HS-27A (cell line): ENCODE measurements at places on chromosomes 1 and 21.

DNA sequence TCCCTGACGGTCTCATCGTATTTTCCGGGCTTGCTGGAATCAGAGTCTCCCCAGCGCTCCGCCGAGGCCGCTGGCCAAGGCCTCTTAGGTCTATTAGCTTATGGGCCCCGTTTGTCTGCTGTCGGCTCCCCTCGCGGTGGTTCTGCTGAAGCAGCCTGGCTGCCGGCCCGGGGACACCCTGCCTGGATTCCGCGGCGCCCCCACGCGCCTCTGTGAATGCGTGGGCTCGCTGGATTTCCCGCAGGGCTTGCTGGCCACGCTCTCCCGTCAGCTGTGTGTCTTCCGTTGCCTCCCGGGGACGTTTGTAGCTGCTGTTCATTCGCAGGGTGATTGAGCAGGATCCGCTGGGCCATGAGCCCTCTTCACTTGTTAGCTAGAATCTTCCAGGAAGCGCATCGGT lies 8.4 kb downstream of the LRRC3 start:
- DNase-seq: no peak

DNA sequence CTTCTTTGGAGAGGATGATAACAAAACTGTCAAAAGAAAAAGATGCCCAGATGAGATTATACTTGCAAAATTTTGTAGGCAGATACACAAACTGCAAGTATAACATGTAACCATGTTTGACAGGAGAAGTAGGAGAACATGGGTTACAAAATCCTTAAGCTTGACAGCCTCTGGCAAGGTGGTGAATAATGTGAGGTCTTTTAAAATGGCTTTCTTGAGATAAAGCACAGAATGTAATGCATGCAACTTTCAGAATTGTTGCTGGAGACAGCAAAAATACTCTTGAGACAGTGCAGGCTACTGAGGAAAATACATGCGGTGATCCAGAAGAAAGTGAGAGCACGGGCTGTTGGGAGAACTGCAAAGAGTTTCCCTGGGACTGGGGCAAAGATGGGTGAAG lies 24.7 kb downstream of the DNAJC6 start:
- no peak for DNase-seq

DNA sequence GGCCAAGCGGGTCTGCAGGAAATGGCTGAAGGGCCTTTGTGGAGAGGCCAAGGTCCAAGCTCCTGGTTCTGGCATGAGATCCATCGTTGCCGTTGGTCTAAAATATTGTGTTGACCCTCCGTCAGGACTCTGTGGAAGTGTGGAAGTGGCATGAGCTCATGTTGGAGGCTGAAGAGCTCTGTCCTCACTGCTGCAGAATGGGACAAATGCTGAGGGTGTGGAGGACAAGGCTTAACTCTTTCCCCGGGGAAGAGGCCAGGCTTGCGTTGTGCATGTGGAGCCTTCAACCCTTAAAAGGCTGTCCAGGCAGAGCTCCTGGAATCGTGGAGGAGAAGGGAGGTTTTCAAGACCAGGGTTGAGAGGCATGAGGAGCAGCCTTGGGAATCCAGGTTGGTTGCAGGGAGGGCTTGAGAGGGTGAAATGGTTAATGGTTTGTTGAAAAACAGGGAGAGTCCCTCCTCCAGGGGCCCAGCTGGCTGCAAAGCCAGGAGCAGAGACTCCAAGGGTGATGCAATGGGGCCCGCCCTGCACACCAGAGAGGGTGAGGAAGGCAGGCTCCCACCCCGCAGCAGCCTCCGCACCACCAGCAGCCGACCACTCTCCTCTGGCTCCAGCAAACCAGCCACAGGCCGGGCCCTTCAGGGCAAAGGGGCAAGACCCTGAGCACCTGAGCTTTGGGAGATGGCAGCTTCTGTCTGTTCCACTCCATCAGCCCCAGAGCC lies 6.7 kb upstream of the AHCYL1 start:
- DNase-seq: no peak

- DNase-seq: no peak
These were observed 83.9 kb upstream of the SGIP1 start for GRCh38 chr1:66450043-66450514.

GRCh38 chr21:34691390-34692032 lies 22.7 kb downstream of the CLIC6 start:
- no peak for DNase-seq

- no peak for DNase-seq
These were observed 647 bp upstream of the SPRR1A start for GRCh38 chr1:152983234-152983633.

- no peak for DNase-seq
These were observed 2.7 kb upstream of the ZNF692 start for GRCh38 chr1:248861616-248862015.

DNA sequence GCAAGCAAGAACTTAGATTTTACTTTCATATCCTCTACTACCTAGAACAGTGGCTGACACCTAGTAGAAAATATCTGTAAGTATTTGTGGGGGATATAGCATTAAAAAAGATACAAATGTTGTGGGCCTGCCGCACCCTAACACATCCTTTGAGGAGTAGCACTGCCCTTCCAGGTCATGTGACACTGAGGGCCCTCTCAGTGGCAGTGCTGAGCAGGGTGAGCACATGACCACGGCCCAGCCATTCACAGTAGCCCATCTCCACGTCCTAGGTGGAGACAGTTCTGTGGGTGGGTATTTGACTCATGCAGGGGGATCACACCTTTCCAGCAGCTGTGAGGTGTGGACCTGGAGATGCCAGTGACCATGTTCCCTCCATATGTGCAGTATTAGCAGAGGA lies 108.9 kb downstream of the OMA1 start:
- DNase-seq: no peak

- no peak for DNase-seq
These were observed 12.1 kb downstream of the FOXO6 start for GRCh38 chr1:41373373-41373772.

DNA sequence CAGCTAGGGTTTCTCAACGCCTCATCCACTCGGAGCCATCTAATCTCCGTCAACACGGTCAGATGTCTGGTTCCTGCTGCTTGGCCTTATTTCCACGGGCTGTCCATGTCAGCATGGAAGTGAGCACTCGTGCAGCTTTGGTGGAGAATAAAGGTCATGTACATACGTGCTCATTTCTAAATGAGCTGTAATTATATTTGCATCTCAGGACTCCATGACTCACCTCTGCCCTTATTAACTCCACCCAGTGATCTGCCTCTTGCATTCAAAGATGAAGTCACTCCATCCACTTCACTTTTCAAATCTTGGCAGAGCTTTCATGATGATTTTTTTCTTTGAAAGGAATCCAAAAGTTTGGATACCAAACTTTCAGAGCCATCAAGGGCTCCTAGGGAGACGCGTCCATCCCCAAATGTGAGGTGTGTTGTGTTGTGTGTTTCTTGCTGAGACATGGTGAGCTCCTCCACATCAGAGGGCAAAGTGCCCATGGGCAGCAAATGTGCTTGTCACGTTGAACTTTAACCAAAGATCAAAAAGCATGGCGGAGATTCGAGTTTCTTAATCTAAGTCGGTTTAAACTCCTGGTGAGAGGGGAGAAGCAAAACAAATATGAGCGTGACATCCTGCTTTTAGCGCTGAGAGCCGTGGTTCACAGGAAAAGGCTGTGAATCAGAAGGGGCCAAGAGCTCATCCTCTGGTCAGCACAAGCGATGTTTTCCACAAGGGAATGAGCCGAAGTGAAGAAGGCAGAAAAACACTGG lies 68.6 kb upstream of the ERRFI1 start:
- DNase-seq: no peak

DNA sequence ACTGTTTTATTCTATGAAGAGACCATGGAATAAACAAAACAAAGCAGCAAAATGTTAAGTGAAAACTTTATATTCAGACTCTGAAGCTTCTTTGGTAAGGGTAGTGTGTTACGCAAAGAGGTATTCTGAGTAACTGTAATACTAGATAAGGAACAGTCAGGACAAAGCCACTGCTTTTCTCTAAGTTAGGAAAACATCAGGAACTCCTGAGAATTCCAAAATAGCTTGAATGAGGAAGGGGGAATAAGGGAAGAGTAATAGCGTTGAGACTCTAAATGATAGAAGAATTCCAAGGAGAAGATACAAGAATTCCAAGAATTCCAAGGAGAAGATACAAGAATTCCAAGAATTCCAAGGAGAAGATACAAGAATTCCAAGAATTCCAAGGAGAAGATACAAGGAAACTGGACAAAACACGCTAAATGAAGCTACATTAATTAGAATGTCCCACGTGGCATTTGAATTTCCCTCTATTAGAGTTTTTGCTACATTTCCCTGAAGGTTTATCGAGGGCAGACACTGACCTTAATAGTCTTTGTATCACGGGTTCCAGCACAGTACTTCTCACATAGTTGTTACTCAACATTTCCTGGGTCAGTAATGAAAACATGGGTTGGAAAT lies 71.5 kb downstream of the SMYD3 start:
- DNase-seq: peak; percentile 15

- DNase-seq: no peak
These were observed 124.0 kb downstream of the GPATCH2 start for GRCh38 chr1:217506878-217507277.

DNA sequence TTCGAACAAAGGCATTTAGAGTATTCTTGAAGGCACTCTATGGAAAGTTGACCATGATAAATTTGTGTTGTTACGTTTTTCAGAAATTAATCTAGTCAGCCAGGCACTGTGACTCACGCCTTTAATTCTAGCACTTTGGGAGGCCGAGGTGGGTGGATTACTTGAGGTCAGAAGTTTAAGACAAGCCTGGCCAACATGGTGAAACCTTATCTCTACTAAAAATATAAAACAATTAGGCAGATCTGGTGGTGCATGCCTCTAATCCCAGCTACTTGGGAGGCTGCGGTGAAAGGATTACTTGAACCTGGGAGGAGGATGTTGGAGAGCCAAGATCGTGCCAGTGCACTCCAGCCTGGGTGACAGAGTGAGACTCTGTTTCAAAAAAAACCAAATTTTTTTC lies 130.6 kb upstream of the BRINP3 start:
- no peak for DNase-seq

DNA sequence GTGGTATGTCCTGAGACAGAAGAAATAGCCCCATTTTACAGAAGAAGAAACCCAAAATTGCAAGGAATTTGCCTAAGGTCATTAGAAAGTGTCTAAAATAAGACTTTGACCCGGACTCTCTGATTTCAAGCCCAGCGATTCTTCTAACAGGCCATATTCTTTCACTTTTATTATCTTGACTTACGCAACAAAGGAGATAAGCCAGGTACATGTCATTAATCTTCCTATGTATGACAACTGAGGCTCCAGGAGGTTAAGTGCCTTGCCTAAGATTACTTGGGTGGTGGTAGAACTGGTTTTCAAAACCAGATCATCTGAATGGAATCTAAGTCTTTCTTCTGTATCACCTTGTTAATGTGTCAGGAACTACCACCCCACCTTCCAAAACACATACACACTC lies 124.3 kb downstream of the PBX1 start:
- DNase-seq: no peak

GRCh38 chr1:24540051-24540905 lies 15.6 kb upstream of the NCMAP start:
- DNase-seq: no peak

GRCh38 chr1:3275471-3276340 lies 178.8 kb upstream of the ARHGEF16 start:
- DNase-seq: no peak

DNA sequence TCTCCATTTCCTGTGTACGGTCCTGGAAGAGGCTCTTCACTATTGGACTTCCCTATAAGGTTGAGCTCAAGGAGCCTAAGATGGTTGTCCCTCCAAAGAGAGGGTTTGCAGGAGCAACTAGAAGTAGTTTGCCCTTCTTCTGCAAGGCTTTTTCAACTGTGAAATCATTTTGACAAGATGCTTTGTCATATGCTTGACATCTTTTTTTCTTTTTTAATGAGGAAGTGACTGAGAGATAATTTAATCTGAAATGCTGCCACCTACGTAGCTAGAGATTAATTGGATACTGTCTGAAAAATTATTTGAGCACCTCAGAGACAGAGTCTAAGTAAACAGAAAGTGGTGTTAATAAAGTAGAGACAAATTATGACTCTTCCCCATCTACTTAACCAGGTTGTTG lies 97.0 kb downstream of the CHRM3 start:
- no peak for DNase-seq

DNA sequence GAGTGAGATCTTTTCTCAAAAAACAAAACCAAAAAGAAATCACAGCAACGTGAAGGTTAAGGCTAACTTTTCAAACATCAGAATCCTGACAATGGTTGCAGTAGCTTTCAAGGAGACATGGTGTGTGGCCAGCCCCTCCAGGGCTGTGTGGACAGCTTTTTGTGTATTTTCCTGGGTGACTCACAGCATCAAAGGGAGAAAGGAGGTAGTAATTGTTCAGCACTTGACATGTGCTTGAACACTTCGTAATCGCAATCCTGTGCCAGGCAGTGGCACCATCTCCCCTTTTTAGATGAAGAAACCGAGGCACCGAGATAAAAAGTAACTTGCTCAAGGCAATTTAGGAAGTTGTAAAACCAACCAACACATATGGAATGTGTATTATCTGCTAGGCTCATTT lies 10.3 kb downstream of the NBL1 start:
- DNase-seq: no peak

DNA sequence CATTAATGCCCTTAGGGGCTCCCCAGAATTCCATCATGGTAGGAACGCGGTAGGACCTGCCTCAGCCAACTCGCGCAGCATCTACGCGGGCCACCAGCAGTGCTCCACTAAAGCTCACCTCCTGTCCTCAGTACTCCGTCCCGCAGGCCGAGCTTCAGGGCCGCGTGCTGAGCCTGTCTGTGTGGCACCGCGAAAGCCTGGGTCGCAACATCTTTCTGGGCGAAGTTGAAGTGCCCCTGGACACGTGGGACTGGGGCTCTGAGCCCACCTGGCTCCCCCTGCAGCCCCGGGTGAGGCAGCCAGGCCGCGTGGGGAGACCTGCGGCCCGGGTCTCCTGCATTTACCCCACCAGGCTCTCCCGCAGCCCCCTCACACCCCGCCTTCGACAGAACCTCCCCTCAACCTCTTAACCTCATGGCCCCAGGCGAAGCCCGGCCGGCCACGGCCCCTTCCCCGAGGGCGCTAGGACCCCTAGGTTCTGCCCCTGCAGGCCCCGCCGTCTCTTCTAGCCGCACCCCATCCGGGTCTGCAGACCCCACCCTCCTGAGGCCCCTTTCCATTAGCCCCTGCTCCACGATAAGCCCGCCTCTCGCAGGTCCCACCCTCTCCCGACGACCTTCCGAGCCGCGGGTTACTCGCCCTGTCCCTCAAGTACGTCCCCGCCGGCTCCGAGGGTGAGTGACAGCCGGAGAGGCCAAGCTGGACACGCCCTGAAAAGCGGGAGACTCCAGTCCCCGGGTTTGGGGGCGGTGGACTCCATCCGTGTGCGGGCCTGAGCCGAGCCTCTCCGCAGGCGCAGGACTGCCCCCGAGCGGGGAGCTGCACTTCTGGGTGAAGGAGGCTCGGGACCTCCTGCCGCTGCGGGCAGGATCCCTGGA lies 9.1 kb downstream of the SYTL1 start:
- no peak for DNase-seq
